ENCODE measurements at places on chromosomes 12 and 14.

DNA sequence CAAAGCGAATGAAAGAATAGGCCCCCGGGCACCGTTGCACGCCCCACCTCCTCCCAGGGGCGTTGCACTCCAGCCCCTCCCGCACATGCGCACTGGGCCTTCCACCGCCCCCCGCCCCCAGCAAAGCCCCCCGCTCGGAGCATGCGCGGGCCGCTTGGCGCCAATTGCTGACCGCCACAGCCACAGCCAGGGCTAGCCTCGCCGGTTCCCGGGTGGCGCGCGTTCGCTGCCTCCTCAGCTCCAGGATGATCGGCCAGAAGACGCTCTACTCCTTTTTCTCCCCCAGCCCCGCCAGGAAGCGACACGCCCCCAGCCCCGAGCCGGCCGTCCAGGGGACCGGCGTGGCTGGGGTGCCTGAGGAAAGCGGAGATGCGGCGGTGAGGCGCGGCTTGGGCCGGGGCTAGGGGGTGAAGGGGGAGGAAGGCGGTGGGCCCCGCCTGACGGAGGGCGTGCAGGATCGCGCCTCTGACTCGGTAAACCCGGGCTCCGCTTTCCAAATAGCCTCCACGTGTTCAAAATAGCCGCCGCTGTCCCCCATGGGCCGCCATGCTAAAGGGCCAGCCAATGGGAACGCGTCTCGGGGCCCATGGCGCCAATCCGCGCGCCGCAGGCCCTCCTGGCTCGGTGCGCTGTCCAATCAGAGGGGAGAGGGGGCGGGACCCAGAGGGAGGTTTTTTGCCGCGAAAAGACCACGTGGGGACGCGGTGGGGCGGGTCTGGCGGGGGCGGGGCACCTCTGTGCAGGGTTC lies at the start of gene UNG:
Gene UNG, plus strand, starts transcription at position 163 of the 748 bp plus-strand sequence. Its CDS starts 83 bp downstream, at position 246.
- DNase-seq, result peak; percentile 98

DNA sequence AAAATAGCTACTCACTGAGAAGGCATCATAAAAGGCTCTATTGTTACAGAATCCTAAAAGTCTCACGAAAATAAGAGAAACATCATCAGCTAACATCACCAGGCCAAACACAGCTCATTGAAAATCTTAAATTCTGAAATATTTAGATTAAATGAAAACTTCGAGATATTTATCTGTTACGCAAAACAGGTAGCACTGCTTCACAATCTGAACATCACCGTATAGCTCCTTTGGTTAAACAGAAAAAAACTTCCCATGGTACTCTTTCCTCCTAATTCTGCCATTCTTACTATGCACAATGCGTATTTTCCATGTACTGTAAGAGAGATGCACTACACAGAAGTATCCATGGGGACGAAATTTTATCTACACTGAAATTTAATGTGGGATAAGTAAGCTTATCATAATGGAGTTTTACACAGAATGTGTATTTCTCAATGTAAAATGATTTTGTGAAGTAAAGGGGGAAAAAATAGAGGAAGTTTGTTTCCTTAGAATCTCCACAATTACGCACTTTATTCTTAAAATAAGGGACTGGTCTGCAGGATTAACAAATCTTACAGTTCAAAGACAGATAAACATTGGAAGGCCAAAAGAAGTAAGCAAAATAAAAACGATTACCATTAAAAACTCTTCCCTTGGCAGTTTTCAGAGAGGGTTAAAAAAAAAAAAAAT lies 1.9 kb downstream of the SGPP1 start:
- no peak for DNase-seq

DNA sequence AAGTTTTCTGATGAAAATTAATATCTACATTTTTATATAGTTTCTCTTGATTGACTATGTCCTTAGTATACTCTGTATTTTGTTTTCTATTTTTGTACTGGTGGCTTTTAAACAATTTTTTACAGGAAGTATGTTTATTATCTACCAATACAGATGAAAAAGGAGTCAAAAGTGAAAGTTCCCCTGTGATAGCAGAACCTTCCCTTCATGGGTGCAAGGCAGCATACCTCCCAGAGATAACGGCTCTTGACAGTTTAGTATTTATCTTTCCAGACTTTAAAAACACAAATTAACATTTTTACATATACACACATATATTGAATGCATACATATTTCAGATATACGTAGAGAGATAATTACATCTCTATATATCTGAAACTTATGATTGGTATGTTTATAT lies 17.1 kb upstream of the FAM234B start:
- DNase-seq, result no peak

DNA sequence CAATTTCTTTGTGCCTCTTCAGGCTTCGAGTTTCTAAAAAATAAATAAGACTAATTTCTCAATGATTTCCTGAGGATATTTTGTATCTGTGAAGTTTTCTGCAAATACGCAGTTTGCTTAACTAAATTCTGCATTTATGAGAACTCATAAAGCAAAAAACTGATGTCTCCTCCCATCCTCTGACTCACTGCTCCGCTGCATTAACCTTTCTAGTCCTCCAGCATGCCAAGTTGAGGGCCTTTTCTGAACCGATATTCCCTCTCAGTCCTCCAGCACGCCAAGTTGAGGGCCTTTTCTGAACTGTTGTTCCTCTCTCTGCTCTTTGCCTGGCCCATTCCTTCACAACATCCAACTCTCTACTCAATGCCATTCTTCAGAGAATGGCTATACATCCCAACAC lies 3.2 kb downstream of the IPO8 start:
- no peak for DNase-seq

- DNase-seq, result no peak
Observed at GRCh38 chr12:13258717-13259119, 62.2 kb downstream of the EMP1 start.

- no peak for DNase-seq
Observed at GRCh38 chr12:114673169-114673833, 10.7 kb downstream of the TBX3 start.

DNA sequence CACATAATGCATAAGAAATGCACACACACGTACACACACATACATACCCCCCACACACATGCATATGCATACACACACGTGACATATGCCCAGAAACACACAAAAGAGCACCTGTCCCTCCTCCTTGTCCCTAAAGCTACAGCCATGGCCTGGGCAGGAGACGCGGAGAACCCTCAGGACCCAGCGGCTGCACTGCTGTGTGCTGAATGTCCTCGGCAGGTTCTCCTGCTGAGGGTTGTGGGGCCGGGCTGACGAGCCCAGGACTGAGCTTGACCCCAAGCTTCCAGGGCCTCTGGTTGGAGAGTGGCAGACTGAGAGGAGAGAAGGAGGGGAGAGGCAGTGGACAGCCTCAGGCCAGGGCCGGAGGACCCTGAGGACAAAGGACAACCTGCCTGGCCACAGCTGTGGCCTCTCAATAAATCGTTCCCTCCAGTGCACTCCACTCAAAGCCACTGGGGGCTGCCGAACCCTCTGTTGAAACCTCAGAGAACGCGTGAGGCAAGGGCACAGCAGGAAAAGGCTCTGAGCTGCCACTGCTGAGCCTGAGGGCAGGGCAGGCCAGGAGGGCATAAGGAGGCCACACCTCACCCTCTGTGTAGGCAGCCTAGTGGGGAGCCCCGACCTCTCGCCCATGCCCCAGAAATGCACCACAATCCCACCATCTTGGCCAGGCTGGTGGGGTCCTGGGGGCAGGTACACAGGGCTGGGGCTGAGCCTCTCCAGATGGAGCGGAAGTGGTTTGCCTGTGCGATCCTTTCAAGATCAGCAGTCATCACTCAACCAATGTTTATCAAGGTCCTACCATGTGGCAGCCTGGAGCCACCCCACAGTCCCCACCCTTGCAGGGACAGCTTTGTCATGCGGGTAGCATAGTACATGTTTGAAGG lies 3.1 kb downstream of the CACNA2D4 start:
- DNase-seq, result no peak

GRCh38 chr12:39077226-39077625 lies 171.8 kb upstream of the CPNE8 start:
- no peak for DNase-seq

All from NCI-H1417 (cell line).